NCI-H187 treated with DMSO at 0.1 percent for 48 hours (cell line): ENCODE measurements at places on chromosomes 11 and 22.

GRCh38 chr11:107385361-107385981, 72.2 kb downstream of the CWF19L2 start:
- DNase-seq: no peak

- no peak for DNase-seq
Observed at GRCh38 chr11:95102733-95103132, 13.1 kb downstream of the ENDOD1 start.

GRCh38 chr11:57680552-57680874, 12.6 kb downstream of the ZDHHC5 start:
- no peak for DNase-seq

- no peak for DNase-seq
Observed at GRCh38 chr22:49799431-49800075, 28.1 kb downstream of the BRD1 start.

GRCh38 chr11:114775875-114776621, 97.7 kb downstream of the NXPE2 start:
- DNase-seq: no peak
